ENCODE measurements at places on chromosomes 1 and 21.

- DNase-seq: peak; percentile 70
Observed at GRCh38 chr1:32063261-32063681, 9.5 kb upstream of the TMEM39B start.

GRCh38 chr1:84869720-84870119 is 23.3 kb downstream of the LPAR3 start:
- peak; percentile 65 for DNase-seq

DNA sequence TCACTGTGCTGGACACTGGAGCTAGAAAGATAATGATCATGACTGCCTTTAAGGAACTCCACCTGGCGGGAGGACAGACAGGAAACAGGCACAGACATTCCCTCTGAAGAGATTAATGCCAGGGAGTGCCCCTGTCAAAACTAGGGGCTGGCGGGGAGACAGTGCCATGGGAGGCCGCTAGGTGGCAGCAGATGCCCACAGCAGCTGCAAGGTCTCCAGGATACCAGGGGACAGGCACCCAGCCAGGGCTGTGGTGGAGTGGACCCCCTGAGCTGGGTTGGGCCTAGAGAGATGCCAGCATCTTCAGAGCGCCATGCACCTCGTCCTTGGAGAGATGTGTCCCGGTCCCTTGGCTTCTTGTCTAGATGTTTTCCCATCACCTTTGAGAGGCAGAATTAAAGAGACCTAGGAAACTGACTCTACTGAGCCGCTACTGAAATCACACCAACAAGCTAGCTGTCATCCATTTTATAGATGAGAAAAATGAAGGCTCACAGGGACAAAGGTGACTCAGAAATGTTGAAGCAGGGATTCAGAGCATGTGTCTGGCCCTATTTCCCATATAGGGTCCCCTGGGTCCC is 3.6 kb downstream of the REN start:
- DNase-seq: peak; percentile 85

GRCh38 chr1:226738995-226739695 is at the start of gene ITPKB:
ITPKB (minus strand) TSS chr1:226739282; CDS start chr1:226737458, 1,824 bp downstream.
- peak; percentile 78 for DNase-seq

DNA sequence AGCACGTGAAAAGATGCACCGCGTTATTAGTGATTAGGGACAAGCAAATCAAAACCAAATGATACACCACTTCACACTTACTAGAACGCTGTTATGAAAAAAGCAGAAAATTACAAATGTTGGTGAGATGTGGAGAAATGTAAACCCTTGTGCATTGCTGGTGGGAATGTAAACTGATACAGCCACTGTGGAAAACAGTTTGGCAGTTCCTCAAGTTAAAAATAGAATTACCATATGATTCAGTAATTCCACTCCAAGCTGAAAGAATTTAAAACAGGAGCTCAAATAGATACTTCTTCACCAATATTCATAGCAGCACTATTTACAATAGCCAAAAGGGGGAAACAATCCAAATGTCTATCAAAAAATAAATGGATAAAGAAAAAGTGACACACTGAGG is 10.3 kb upstream of the EVI5 start:
- DNase-seq: peak; percentile 28

DNA sequence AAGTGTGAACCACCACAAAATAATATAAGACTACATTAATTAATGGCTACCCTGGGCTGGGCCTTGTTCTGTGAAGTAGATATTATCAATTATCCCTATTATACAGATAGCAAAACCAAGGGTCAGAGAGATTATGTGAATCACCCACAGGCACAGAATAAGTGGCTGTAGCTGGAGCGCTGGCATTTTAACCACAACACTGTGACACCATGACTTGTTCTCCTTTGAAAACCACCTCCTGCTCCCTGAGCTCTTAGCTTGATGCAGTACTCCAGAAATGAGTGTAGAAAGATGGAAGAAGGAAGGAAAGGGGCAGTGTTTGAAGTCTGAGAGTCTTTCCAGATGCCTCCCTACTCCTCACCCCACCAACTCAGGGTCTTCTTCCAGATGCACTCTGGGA is 29.5 kb upstream of the JUN start:
- no peak for DNase-seq

DNA sequence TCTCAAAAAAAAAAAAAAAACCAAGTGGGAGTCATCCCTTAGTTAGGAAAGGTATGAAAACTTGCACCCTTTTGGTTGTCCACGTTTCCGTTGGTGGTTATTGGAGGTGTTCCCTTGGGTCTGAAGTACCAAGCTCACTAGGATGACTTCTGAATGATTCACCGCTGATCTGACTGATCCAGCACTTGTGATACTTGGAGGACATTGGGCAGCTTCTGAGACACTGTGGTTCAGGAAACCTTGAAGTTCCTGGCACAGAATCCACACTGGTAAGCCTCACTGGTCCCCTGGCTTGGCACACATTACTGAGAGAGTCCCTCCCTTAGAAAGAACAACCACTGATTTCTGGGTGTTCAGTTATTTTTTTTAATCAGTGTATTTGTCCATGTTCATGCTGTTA is 91.9 kb downstream of the RYR2 start:
- DNase-seq: no peak

- DNase-seq: peak; percentile 34
Observed at GRCh38 chr1:113674591-113674990, 84.7 kb downstream of the PHTF1 start.
